ENCODE measurements at places on chromosomes 12 and 14. TPM values are rescaled to one million over a fixed set of nuclear protein-coding genes. Genes with fewer than 3 reads are reported as not detected.

The RAB15 gene
- 2.1 TPM for total RNA-seq

The RTN1 gene
- total RNA-seq: 1.6 TPM

The LYZ gene
- 0.09 TPM for total RNA-seq

The MFAP5 gene
- total RNA-seq: 20.3 TPM

The NFATC4 gene
- total RNA-seq: 48.2 TPM
